H7 (cell line): ENCODE measurements at places on chromosomes 13 and 19.

DNA sequence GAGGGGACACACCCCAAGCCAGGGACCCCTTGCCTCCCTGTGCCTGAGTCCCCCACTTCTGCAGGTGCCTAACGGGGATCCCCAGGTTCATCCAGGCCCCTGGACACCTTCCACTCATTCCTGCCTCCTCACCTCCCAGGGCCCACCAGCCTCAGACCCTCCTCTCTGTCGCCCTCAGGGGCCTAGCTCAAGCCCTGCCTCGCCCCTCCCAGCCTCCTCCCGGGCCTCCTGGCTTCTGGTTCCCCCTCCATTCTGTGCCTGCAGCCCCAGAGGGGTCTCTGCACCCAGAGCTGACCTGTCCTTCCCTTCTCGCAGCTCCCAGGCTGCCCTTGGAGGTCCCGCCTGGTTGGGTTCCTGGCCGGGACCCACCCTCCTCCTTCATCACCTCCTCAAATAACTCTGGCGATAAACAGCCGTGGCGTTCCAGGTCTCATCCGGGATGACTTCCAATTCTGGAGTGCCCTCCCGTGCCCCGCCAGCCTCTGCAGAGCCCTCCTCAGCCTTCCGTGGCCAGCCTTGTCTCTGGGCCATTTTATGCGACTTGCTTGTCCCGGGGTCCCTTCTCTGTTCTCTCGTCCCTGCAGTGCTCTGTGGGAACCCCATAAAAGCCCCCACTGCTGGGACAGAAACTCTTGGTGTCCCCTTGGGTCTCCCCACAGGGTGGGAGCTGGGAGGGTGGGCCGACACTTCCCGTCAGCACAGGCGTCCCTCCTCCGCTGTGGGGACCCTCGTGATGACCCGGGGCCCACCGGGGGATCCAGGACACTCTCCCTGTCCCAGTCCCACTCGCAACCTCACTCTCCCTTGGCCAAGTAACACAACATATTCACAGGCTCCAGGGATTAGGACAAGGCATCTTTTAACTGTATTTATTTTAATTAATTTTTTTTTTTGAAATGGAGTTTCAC lies 9.2 kb downstream of the JOSD2 start:
- no peak for DNase-seq

- DNase-seq, result no peak
Measured at GRCh38 chr13:94483970-94484369, 4.5 kb upstream of the DCT start.

DNA sequence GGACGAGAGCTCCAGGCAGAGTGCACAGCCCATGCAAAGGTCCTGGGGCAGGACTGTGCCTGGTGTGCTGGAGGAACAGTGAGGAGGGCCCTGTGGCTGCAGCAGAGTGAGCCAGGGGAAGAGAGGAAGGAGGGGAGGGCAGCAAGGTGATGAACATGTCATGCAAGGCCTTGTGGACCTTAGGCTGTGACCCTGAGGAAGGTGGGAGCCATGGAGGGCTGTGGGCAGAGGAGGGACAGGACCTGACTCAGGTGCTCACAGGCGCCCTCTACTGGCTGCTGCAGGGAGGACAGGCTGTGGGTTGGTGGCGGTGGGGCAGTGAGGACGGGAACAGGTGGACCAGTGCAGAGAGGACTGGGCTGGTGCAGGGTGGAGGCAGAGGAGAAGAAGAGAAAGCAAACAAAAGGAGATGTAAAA lies 170.3 kb downstream of the PTPRS start:
- DNase-seq, result peak; percentile 79

DNA sequence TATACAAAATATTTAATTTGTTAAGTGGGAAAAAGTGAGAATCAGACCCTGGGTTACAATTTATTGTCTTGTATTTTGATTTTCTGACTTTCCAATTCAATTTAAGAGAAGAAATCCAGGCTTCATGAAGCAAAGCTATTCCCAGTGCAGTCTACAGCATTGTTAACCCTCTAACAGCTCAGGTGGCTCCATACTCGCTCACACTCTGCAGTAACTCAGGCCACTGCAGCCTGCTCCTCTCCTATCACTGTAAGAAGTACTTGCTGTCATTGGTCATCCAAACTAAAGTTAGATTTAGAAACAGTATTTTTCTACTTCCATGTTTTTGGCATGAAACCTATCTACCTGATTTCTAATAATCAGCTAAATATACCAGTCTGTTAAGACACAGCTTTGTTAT lies 830.3 kb downstream of the PCDH9 start:
- no peak for DNase-seq

DNA sequence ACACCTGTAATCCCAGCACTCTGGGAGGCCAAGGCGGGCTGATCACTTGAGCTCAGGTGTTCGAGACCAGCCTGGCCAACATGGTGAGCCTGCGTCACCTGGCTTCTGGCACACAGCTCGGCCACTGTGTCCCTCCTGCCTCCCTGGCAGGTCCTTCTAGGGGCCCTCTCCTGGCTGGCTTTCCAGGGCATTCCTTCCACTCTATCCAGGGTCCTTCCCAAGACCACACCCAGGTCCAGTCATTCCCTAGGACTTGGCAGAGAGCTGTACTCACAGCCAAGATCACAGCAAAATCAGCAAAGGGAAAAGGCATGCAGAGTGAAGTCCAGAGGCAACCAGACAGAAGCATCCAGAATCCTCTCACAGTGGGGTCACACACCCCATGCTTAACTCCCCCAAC lies 9.7 kb upstream of the HSH2D start:
- no peak for DNase-seq

DNA sequence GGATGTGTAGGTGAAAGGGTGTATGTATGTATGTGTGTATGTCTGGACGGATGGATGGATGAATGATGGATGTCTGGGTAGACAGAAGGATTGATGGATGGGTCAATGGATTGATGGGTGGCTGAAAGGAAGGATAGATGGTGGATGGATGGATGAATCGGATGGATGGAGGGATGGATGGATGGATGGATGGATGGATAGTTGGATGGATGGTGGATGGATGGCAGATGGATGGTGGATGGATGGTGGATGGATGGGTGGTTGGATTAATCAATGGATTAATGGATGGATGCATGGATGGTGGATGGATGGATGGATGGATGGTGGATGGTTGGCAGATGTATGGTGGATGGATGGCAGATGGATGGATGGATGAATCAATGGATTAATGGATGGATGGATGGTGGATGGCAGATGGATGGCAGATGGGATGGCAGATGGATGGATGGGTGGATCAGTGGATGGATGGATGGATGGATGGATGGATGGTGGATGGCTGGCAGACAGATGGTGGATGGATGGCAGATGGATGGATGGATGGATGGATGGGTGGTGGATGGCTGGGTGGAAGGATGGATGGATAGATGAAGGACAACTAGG lies 16.5 kb upstream of the PPP5C start:
- no peak for DNase-seq

- DNase-seq, result no peak
Measured at GRCh38 chr13:50928102-50928501, 18.5 kb downstream of the RNASEH2B start.

DNA sequence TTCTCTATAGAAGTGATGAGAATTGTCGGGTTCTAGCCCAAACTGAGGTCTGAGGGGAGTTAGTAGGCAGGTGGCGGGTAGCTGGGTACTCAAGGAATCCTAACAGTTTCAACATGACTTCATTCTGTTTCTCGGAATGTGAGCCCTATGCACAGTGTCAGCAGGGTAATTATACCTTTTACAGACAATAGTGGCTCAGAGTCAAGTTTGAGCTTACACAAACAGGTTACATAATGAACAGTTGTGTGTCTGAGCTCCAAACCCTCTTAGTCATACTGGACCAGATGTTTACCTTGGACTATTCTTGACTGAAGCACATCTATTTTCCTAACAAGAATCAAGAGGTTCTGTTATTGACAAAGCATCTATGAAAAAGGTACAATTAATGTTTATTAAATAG lies 1066.7 kb upstream of the PCDH20 start:
- DNase-seq, result no peak

DNA sequence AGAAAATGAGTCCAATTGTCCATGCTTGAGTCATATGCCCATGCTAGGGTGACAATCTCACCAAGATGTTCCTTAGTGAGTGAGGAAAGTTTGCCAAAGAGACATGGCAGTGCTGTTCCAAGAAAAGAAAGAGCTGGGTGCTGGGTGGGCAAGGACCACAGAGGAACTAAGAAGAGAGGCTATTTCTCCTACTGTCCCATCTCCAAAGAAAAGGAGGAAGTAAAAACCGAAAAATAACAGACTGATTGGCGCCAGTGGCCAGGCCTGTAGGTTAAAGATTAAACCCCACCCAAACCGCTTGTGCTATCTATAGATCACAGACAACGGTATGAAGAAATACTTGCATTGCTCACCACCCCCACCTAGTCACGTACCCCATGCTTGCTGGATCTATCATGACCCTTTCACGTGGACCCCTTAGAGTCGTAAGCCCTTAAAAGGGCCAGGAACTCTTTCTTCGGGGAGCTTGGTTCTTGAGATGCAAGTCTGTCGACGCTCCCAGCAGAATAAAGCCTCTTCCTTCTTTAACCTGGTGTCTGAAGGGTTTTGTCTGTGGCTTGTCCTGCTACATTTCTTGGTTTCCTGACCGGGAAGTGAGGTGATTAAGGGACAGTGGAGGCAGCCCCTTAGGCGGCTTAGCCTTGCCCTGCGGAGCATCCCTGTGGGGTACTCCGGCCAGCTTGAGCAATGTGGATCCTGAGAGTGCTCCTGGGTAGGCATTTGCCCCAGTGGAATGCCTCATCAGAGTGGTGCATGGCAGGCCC lies 606.5 kb downstream of the UQCRFS1 start:
- no peak for DNase-seq

DNA sequence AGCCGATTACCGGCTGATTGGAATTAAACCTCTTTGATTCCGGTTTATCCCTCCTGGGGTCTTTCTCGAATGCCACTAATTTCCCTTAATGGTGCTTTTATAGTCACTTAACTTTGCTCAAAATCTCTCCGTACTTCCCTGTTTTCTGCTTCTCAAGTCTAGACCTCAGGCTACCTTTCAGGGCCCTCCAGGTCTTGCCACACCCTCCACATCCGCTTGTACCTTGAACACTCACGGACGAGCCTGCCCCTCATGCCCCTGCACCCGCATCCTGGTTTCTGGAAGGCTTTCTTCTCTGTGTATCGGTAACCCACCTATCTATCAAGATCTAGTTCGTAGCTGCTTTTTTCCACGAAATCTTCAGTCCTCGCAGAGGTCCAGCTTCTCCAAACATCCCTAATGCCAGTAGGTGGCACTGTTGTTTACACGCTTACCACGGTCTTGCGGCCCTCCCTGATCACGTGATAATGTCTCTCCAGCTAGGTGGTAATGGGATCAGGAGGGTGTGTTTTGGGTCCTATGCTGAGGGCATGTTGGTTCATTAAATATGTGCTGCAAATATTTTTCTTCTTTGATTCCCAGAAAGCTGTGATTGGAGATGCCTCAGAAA lies 13.8 kb downstream of the ATP12A start:
- DNase-seq, result peak; percentile 92

- DNase-seq, result no peak
Measured at GRCh38 chr13:64488731-64489130, 2741.4 kb downstream of the PCDH9 start.

GRCh38 chr19:50803633-50804419 lies 13.6 kb downstream of the ACP4 start:
- peak; percentile 86 for DNase-seq

GRCh38 chr19:44891016-44891882 lies at the start of gene TOMM40:
Gene TOMM40, plus strand, starts transcription at chr19:44891254. Its CDS starts 162 bp downstream, at chr19:44891416.
- peak; percentile 86 for DNase-seq

DNA sequence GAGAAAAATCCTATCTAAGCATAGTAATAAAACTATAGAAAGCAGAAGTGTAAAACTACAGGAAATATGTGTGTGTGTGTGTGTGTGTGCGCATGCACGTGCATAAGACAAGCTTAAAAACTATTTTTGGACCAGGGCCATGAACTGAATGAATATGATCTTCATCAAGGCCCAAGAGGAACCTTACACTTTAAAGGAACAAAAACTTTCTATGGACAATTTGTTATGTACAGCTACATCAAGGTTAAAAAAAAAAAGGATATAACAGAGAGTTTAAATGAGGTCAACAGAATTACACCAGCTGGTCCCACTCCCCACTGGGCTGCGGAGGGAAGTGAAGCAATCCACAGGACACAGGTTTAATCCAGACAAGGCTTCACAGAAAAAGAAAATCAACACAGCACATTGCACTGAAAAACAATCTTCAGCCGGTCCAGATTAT lies 151.1 kb downstream of the LHFPL6 start:
- no peak for DNase-seq

DNA sequence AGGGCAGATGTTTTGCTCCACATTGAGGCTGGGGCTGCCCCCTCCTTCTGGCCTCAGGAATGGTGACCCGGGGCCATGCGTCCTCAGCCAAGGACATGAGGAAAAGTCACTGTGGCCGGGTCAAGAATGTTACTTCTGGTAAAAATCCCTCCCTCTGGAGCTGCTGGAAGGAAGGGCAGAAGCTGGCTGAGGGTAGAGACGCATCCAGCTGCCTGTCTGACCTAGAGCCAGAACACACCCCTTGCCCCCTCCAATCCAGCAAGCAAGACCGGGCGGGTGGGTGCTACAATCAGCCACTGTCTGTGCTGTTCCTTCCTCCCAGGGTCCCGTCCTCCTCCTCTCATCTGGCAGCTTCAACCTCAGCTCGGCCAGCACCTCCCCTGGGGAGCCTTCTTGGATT lies 59.0 kb downstream of the PTPRS start:
- DNase-seq, result no peak

- DNase-seq, result no peak
Measured at GRCh38 chr13:113920606-113921286, 53.1 kb downstream of the C13orf46 start.

GRCh38 chr19:3736106-3736724 lies 25.3 kb downstream of the APBA3 start:
- DNase-seq, result no peak

GRCh38 chr19:33412601-33413425 lies 39.3 kb downstream of the CEBPG start:
- DNase-seq, result no peak

DNA sequence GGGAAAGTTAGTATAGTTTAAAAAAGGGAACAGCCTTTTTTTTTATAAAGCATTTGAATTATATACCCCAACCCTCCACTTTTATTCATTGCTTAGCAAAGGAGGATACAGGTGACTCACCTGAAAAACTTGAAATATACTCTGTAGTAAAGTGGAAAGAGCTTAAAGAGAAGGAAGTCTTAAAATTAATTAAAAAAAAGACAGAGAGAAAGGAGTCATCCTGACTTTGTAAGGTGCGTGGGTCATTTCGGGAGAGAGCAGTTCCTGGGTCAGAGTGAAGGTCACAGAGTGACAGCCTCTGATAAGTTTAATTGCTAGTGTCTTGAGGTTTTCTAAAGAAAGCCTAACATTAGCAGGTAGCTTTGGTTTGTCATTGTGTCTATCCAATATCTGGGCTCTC lies 310.3 kb downstream of the KLF5 start:
- DNase-seq, result no peak

GRCh38 chr19:4233282-4233853 lies 4.0 kb downstream of the EBI3 start:
- DNase-seq, result peak; percentile 92

DNA sequence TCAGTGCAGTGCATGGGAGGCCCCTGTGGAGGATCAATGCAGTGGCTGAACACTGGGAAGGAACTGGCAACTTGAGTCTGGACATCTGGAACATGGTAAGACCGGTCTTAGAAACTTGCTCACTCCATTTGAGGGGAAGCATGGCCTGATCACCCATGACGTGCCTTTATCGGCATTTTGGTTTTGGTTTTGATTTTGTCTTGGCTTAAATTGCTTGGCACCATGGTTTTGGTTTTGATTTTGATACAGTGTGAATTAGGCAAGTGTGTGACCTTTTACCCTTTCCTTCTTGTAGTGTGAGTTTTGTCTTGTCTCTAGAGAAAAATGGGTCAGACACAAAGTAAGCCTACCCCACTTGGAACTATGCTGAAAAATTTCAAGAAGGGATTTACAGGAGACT lies 77.3 kb downstream of the ZNF486 start:
- no peak for DNase-seq
